ENCODE measurements at places on chromosomes 1 and 21.

GRCh38 chr1:241950390-241950789 is 7.2 kb upstream of the BECN2 start:
- DNase-seq, result no peak

GRCh38 chr1:117615474-117615873 is 9.6 kb downstream of the TENT5C start:
- DNase-seq, result no peak

GRCh38 chr1:90208949-90209348 is 214.0 kb downstream of the ZNF326 start:
- no peak for DNase-seq

DNA sequence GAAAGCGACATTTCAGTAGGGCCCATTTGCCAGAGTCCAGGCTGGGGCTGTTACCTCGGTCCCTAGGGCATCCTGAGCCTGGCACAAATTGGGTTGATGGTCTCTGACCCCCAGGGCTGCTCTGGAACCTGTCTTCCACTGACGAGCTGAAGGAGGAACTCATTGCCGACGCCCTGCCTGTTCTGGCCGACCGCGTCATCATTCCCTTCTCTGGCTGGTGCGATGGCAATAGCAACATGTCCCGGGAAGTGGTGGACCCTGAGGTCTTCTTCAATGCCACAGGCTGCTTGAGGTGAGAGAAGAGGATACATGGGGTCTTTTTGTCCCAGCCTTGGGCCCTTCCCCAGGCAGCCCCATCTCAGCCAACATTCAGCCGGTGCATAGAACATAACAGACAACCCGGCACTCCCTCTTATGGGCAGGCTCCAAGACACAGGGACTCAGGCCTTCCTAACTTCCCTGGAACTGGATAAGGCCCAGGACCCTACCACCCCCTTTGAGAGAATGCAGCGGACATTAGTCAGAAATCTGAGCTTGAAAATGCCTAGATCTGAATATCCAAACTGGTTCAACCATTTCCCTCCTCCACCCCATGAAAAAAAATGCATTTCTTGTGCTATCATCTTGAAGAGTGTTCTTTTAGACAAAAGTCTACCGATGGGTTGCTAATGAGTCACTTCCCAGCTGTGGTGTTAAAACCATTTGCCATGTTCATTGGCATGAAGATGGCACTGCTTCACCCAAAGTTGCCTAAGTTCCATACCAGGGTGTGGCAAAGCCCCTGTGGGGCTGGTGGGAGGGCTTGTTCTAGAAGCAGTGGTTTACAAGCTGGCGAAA is 35.4 kb downstream of the PKP1 start:
- no peak for DNase-seq

- no peak for DNase-seq
These were observed 76.3 kb downstream of the UCK2 start for GRCh38 chr1:165903672-165904071.

DNA sequence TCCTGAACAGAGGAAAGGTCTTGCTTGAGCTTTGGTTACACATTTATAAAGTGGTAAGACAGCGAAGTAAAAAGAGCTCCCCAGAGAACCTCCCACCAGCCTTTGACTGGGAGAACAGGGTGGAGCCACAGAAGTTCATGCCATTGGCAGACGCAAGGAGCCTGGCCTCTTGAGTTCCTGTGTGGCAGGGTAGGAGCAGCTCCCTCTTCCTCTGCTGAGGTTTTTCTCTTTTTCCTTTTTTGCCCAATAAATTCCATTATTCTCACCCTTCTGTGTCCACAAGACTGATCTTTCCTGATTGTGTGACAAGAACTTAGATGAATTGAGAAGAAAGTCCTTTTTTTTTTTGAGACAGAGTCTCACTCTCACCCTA is 4.3 kb downstream of the THEM4 start:
- no peak for DNase-seq

DNA sequence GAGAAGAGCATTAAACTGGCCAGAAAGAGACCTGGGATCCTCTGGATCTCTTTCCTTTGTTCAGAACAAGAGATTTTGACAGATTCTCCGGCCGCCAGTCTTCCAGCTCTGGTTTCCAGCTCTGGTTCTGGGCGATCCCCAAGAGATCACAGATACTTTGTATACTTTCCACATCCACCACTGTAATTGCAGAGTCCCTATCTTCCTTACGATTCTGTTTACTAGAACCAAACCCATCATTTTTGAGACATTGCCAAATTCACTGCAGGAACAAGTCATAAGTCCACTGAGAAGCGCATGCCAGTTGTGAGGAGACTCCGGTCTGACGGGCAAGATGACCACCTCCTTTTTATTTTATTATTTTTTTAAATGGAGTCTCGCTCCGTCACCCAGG is 505.2 kb downstream of the SMYD3 start:
- DNase-seq, result no peak

- no peak for DNase-seq
These were observed 27.4 kb upstream of the AVPR1B start for GRCh38 chr1:206144605-206145004.

GRCh38 chr1:245453541-245453940 is 298.8 kb downstream of the KIF26B start:
- DNase-seq, result no peak

GRCh38 chr1:54597455-54598030 is 25.8 kb downstream of the FAM151A start:
- DNase-seq, result no peak

GRCh38 chr1:241918879-241919278 is 38.7 kb upstream of the BECN2 start:
- no peak for DNase-seq

- DNase-seq, result no peak
These were observed 142.1 kb upstream of the COL11A1 start for GRCh38 chr1:103250441-103250861.

DNA sequence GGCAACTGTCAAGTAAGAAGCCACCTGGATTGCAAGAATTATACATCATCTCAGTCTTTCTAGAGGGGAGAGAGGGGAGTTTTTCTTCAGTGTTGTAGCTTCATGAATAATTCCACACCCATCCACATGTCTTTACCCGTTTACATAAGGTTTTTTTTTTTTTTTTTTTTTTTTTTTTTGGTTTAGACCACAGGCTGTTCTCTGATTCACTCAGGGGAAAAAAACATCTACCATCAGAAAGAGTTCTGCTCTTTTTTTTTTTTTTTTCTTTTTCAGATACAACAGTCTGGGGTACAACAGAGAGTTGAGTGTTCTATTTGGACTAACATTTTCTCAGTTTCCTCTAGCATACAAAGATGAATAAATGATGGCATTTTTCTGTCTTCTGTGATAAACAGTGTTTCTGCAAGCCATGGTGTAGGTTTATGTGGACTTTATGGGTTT is 4.9 kb upstream of the KIF14 start:
- DNase-seq, result no peak

DNA sequence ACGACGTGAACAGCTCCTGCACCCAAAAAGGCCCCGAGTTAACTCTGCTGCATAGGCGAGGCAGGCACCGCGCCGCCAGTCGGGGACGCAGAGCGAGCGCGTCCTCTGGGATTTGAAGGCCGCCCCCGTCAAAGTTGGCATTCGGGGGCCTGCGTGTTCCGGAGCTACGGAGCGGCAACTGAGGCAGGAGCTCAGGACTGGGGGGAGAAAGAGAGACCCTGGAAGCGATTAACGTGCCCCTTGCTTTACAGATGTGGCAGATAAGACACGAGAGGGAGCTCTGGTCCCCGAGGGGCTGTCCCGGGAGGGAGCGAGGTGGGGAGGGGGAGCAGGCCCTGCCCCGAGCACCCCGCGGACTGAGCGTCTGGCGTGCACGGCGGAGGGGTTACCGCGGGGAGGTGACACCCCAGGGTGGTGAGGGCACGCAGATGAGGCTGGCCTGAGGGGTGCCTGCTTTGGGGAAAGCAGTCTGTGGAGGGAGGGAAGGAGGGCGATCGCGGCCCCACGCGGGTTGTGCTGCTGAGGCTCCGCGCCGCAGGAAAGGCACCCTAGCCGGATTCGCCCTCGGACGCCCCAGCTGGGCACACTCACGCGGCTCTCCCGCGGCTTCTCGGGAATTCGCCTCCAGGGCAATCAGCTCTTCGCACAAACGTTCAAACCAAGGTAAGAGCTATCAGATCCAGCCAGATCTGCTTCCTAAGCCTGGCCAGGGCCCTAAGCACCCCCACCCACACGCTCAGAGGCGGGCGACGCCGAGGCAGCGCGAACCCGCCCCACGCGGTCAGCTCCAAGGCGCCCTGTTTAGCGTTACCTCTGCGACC is 26.5 kb downstream of the ACTA1 start:
- no peak for DNase-seq

DNA sequence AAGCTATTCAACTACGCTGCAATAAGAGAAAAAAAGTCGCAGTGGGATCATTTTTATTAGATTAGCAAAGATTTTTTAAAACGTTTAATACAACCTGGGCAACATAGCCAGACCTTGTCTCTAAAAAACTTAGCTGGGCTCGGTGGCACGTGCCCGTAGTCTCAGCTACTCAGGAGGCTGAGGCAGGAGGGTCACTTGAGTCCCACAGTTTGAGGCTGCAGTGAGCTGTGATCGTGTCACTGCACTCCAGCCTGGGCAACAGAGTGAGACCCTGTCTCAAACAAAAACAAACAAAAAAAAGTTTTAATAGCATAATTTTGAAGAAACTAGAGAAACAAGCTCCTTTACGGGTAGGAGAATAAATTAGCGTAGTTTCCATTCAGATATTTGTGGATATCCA is 1.0 kb upstream of the PRDM15 start:
- DNase-seq, result no peak

DNA sequence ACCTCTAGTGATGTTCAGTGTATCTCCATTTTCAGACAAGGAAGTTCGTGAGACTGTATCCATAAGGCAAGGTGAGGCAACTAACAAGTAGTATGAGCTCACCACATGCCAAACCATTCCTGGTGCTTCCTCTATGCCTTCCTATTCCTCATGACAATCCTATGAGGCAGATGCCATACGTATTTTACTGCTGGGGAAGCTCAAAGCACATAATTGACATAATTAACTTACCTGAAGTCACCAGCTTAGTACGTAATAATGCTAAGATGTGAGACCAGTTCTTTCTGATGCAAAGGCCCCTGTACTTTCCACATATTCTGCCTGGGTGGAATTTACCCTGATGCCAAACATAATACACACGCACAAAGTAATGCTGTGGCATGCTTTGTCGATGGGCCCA is 83.6 kb upstream of the NFIA start:
- no peak for DNase-seq
